SK-MEL-5 (cell line): ENCODE measurements at places on chromosomes 7 and 10.

DNA sequence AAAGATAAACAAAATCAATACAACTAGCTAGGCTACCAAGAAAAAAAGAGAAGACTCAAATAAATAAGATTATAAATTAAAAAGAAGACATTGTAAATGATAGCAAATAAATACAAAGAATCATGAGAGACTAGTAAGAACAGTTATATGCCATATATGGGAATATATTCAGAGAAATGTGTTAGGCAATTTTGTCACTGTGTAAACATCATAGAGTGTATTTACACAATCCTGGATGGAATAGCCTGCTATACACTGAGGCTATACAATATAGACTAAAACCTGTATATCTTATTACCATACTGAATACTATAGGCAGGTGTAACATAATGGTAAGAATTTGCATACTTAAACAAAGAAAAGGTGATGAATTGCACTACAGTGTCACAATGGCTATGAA lies 717.4 kb downstream of the PARD3 start:
- DNase-seq, result no peak

DNA sequence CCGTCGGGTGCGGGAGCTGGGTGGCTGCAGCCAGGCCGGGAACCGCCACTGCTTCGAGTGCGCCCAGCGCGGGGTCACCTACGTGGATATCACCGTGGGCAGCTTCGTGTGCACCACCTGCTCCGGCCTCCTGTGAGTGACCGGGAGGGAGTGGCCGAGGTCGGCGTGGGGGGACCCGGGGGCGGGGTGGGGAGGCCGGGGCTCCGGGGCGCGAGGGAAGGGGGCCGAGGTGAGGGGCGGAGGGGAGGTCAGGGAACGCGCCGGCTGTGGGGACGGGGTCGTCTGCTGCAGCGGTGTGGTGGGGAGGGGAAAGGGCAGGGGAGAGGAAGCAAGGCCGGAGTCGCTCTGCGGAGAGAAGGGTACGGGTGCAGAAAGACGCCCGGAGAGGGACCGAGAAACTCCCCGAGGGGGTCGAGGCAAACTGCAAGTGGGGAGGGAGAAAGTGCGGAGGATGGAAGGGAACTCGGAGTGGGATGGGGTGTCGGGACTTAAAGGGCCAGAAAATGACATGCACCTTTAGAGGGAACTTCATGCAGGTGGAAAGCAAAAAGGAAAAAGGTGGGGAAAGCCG lies 518 bp downstream of the AGFG2 start:
- no peak for DNase-seq

DNA sequence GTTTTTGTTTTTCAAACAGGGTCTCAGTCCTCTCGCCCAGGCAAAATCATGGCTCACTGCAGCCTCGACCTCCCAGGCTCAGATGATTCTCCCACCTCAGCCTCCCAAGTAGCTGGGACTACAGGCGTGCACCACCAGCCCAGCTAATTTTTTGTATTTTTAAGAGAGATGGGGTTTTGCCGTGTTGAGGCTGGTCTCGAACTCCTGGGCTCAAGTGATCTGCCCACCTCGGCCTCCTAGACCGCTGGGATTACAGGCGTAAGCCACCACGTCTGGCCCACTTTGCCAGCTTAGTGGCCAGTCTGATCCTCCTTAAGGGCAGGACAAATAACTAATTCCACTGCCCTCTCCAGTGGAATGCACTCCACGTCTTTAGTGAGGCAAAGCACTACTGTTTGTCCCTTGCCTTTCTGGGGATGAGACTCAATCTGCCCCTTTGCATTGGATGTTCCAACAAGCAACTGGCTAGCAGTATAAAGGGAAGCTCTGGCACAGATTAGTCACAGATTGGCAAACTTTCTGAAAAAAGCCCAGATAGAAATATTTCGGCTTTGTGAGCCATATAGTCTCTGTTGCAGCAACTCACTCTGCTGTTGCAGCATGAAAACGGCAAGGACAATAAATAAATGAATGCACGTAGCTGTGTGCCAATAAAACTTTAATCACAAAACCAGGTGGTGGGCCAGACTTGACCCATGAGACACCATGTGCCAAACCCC lies 143.8 kb upstream of the RHEB start:
- DNase-seq, result no peak

DNA sequence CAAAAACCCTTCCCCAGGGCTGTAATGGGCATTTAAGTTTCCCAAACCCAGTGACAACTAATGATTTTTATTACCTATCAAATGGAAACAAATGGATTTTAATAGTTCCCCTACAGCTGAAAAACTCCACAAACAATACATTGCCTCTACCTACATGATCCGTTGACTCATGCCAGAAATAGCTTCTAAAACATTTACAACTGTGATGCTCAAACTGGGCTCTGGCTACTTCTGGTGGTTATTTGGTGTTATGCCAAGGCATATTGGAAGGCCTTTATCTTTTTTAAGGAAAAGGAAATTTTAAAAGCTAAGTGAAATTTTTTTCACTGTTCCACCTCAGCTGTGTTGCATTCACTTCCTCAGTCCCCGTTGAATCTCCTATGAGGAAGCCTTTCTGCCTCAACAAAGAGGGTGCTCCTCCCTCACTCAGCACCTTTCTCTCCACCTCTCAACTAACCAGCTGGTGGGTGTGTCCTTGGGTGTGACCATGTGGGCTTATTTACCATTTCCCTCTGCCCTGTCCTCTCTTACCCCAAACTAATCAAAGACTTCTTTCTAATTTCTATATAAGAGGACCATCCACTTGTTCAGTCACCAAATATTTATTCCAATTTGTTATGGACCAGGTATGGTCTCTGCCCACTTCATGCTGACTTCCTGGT lies 82.9 kb downstream of the PRTFDC1 start:
- DNase-seq, result no peak

- no peak for DNase-seq
Observed at GRCh38 chr10:131464789-131465188, 153.3 kb upstream of the TCERG1L start.

DNA sequence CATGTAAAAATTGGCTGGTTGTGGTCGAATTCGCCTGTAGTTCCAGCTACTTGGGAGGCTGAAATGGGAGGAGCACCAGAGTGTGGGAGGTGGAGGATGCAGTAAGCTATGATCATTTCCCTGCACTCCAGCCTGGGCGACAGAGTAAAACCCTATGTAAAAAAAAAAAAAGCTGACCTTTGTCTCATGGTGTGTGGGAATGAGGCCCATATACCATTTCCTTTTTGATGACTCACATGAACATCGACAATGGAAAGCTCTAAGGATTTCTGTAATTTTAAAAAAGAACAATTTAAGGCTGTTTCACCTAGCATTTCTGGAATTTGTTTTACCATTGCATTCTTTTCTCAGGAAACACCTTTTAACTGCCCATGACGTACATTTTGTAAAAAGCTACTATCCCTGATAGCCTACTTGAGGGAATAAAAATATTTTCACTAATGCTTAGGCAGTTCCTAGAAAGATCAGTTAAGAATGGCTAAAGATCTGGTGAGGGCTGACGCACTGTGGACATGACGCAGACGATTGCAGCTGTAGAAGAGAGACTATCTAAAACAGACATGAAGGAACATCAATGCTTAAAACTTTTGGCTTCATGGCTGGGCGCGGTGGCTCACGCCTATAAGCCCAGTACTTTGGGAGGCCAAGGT lies 400.6 kb upstream of the IGFBP3 start:
- no peak for DNase-seq

GRCh38 chr7:106400923-106401322 lies 116.1 kb upstream of the NAMPT start:
- DNase-seq, result no peak

GRCh38 chr7:91771921-91772815 lies 108.3 kb downstream of the MTERF1 start:
- peak; percentile 37 for DNase-seq

GRCh38 chr10:102815790-102816549 lies 21.2 kb downstream of the CYP17A1 start:
- DNase-seq, result peak; percentile 52

GRCh38 chr10:122498521-122498920 lies 37.2 kb downstream of the HTRA1 start:
- DNase-seq, result no peak

GRCh38 chr7:95972523-95972922 lies 200.2 kb downstream of the DYNC1I1 start:
- no peak for DNase-seq

DNA sequence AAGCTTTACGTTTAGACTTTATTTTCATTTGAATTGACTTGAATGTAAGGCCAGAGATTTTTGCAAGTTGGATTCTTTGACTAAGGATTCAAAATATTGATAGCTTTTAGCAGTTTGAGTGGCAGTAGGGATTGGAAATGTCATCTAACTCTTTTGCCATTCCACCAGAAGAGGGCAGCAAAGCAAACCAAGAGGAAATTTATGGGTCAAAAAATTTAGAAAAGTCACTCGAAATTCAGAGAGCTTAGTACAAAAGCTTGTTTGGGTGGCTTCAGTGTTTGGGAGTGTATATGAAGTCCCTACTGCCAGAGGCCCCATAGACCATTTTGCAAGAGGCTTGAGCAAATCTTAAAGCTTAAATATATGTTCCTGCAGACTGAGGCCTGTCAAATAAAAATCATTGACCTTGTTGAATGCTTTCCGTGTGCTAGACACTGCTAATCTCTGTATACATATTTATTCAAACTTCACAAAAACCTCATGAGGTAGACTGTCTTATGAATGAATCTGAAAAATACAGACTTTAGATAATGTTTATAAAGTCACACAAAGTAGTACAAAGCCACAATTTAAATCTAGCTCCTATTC lies 44.6 kb upstream of the RSBN1L start:
- DNase-seq, result peak; percentile 76

- DNase-seq, result no peak
Observed at GRCh38 chr10:129417870-129418269, 49.2 kb upstream of the MGMT start.

DNA sequence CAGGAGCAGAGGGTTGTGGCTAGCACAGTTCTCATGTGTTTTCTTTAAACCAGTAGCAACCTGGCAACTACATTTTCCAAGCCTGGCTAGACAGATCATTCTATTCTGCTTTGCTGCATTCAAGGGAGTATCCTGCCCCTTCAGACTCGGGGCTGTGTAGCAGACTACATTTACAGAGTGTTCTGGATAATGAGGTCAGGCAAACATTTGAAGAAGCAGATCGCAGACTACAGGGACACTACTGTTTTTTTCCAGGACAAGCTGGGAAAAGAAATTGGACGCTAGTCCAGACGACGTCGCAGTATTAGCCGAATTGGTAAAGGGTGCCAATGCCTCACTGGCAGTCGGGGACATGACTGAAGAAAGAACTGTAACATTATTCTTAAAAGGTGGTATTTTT lies 61.0 kb upstream of the PAPSS2 start:
- no peak for DNase-seq

DNA sequence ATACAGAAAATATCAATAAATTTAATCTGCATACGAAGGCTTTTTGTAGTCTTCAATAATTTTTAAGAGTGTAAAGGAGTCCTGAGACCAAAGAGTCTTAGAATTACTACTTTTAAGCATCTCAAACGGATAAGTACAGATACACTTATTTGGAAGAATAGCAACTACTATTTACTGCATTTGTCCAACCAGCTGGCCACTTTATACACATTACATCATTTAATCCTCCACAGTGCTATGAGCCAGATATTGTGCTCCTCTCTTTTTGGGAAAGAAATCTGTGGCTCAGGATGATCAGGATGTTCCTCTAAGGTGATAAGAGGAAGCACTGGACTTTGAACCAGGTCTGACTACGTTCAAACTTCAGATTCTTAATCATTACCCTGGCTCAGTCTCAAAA lies 588.6 kb upstream of the LRRTM3 start:
- DNase-seq, result no peak

GRCh38 chr10:67257018-67257417 lies 331.2 kb downstream of the LRRTM3 start:
- no peak for DNase-seq

- DNase-seq, result peak; percentile 76
Observed at GRCh38 chr7:148262721-148263229, 327.8 kb upstream of the C7orf33 start.

DNA sequence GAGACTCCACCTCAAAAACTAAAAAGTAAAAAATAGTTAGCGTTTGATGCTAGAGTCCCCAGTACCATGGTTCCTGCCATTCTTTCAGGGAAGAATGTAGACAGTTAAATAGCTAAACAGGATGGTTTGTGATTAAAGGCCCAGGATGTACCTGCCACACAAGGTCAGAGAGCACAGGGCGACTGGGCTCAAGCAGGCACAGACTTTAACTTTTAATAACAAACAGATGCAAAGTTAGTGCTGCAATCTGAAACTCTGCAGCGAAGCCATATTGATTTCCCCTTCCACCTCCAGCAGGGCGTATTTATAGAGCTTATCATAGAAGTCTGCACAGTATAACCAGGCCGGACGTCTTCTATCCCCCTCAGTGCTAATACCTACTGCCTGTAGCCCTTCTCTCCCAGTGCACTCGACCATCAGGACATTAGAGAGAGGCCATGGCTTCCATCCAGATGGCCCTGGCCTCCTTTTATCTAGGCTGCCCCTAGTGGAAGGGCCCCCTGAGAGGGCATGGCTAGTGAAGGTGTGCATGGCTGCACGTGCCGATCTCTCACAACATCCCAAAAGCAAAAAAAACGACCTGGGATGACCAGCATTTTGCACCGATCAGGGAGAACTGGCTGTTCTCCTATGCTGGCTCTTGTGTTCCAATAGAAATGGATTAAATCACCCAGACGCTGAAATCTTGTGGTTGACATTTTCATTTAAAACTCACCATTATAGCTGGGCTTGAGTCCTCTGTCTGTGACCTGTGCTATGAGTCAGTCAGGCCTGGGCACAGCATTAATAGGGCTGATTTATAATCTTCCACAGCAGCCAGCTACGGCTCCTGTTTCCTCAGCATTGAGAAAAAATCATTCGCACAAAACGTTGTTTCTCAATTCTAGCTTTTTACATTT lies 7.6 kb upstream of the BAG3 start:
- no peak for DNase-seq

GRCh38 chr7:132771301-132771730 lies 195.0 kb upstream of the PLXNA4 start:
- DNase-seq, result no peak

DNA sequence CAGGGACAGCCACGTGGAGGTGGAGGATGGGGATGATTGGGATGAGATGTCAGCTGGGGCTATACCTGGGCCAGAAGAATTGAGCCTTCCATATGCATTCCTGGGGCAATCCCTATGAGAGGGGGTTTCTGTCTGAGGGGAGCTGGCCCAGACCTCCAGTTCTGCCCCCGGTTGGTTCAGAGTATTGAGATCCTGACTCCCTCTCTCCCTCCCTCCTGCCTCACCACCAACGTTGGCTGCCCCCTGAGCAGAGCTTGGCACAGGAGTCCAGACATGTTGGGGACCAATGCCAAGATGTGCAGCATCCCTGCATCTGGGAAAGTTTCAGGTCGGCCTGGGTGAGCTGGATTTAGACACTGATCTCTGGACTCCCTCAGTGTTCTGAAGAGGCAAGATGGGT lies 575.2 kb upstream of the MKI67 start:
- DNase-seq, result no peak

DNA sequence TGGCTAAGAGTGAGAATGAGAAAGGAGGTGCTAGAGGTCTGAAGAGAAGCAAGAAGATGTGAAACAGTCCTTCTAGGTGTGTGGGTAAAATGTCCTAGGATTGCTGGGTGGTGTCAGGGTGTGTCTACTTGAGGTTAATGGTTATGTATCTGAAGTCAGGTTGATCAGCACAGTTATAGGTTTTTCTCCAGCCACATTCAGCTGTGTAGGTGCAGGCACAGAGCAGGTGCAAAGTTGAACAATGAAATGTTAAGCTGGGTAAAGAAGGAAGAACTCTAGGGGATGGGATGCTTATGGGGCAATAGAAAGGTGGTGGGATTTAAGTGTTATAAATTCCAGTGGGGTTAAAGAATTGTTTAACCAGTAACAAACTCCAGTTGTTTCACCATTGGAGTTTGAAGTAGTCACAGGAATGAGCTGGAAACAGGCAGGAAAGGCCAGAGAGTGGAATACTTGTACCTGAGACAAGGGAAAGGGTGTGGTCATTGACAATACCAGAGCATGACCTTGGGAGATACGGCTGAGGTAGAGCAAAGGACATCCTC lies 200.4 kb upstream of the YAE1 start:
- DNase-seq, result no peak
